Nephron progenitor cell (in vitro differentiated cells): ENCODE measurements at places on chromosomes 4 and X.
A peak's percentile ranks its signal among the peaks of the same experiment; 100 is the strongest.

- DNase-seq: no peak
These were observed 91.9 kb downstream of the TENT5D start for GRCh38 chrX:80511969-80512760.

DNA sequence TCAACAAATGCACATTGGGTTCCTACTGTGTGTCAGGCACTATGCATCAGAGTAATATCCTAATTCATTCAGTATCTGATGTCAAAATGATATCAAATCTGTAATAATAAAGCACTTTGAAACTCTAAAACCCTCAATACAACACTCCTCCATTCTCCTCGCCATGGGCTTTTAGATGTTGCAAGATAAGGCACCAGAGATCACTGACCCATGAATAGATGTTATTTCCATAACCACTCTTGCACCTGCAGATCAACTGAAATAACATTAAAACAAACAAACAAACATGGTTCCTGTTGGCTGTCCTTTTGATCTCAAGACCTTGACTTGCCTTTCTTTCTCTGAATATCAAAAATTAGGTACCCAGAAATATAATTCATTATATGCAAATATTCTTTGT, 100.2 kb downstream of the MAB21L2 start:
- no peak for DNase-seq

- DNase-seq: no peak
These were observed 4.5 kb downstream of the CBR4 start for GRCh38 chr4:169005453-169006099.

- no peak for DNase-seq
These were observed 141.8 kb downstream of the DCHS2 start for GRCh38 chr4:154349829-154350228.

- no peak for DNase-seq
These were observed 71.9 kb upstream of the STX18 start for GRCh38 chr4:4613641-4614286.

DNA sequence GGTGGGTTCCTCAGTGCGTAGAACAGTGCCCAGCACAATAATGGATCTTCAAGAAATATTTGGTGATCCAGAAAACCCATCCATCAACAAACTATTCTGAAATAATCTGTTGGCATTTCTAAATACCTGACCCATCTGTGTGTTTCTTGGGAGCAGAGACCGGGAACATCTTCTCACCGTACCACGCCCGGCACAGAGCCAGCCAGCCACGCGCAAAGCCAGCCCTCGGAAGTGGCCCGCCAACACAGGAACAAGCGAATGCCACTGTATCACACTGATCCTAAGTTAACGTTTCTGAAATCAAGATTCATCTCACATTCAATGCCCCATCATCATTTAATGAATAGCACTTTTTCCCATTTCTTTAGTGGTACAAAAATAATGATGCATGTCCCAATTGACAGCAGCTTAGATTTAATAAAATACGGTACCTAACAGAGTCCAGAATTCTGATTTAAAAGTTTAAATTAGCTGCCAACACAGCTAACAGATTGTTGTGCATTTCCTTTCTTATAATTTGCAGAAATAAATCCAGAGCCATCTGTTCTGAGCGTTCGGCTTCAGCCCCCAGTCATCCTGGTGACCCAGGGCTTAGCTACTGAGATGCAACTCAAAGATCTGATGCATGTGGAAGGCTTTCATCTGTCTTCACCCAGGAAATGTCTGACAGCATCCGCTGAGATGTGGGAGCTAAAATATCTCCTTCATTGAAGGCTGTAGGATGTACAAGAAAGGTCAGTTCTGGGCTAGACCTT, 44.2 kb downstream of the JAKMIP1 start:
- DNase-seq: no peak

GRCh38 chrX:143429811-143430210, 87.5 kb downstream of the SPANXN3 start:
- DNase-seq: no peak

GRCh38 chr4:138414202-138414601, 172.1 kb upstream of the SLC7A11 start:
- DNase-seq: no peak

DNA sequence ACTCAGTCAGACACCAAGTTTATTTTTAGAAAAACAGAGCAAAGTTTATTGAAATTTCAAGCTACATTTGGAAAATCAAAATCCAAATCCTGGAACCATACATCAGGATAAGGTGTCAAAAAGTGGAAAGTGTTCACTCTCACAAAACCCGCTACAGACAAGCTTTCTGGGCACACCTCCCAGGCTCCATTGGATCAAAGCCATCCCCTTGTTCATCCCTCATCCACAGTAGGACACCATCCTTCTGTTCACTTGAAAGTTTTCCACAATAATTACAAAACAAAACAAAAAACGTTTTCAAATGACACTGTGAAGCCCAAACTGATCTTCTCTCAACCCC, 62.4 kb downstream of the TSC22D3 start:
- DNase-seq: no peak

- DNase-seq: no peak
These were observed 1.7 kb upstream of the AKAP4 start for GRCh38 chrX:50202539-50202938.

DNA sequence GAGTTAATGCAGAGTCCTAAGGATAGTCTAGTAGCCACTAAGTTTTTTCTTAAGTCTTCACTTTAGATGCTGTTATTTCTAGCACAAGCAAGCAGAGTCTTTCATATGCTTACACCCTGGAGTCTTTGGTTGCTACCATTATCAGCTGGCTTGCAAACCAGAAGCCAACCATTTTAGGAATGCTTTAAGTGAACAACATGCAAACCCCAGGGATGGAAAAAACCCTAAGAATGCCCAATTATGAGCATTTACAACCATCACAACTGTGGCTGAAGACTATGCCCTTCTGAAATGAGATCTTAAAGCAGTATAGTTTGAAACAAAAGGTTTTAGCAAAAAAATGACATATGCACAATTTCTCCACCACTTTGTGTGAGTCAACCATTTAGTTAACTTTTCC, 6.6 kb downstream of the MID1IP1 start:
- DNase-seq: no peak

- peak; percentile 65 for DNase-seq
These were observed at the start of gene BEX5 for GRCh38 chrX:102155806-102156179. Gene BEX5 (minus strand): TSS chrX:102155977. CDS start chrX:102154265, 1,712 bp downstream.

DNA sequence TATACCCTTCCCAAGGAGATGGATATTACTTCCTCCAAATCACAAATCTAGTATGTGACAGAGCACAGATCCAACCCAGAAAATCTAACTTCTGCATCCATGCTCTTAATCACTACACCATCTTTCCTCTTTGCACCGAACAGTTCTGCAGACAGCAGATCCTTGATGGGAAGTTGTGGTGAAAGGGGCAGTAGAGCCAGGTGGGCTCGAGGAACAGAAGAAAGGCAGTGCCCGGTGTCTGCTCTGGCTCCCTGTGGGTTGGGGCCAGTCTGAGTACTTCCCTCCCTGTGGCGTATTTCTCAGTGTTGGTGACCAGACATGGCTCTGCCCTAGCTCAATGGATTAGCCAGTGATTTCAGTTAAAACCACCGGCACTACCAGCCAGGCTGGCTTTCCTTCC, 15.3 kb downstream of the HOPX start:
- DNase-seq: no peak

GRCh38 chrX:43741843-43742573, 85.9 kb downstream of the MAOA start:
- no peak for DNase-seq

DNA sequence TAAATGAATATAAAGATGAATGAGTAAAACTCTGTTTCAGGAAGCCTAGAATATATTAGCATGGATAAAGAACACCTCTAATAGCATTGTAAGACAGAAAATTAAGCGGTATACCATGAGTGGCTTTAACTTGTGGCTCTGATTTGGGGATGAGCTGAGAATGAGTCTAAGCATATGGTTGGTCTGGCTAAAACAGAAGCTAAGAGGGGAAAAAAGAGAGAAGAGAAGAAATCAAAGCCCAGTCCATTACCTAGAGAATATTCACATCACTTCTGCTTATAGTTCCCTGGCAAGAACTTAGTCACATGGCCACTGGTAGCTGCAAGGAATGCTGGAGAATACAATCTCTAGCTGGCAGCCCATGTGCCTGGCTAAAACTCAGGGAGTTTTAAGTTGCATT, 414.5 kb downstream of the PRDM5 start:
- DNase-seq: no peak

GRCh38 chr4:109735566-109736365, 5.9 kb upstream of the PLA2G12A start:
- DNase-seq: no peak

- no peak for DNase-seq
These were observed 22.2 kb downstream of the SCOC start for GRCh38 chr4:140395668-140396067.

GRCh38 chr4:151540728-151541388, 131.9 kb downstream of the FHIP1A start:
- DNase-seq: no peak

- DNase-seq: no peak
These were observed 4.3 kb upstream of the RPS3A start for GRCh38 chr4:151095142-151095541.

DNA sequence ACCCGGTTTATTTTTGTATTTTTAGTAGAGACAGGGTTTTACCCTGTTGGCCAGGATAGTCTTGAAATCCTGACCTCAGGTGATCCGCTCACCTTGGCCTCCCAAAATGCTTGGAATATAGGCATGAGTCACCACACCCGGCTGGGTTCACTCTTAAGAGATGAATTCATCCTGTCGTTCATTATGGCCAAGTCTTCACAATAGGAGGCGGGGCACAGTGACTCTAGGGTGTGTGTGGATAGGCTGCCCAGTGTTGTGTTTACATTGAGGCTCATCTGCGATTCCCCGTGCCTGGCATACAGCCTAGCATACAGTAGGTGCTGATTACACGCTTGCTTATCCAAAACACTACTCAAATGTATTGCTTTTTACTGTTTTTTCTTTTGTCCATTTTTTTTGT, 41.3 kb upstream of the IGFBP7 start:
- no peak for DNase-seq

- peak; percentile 14 for DNase-seq
These were observed 642.4 kb downstream of the TRIML1 start for GRCh38 chr4:188781655-188782054.

DNA sequence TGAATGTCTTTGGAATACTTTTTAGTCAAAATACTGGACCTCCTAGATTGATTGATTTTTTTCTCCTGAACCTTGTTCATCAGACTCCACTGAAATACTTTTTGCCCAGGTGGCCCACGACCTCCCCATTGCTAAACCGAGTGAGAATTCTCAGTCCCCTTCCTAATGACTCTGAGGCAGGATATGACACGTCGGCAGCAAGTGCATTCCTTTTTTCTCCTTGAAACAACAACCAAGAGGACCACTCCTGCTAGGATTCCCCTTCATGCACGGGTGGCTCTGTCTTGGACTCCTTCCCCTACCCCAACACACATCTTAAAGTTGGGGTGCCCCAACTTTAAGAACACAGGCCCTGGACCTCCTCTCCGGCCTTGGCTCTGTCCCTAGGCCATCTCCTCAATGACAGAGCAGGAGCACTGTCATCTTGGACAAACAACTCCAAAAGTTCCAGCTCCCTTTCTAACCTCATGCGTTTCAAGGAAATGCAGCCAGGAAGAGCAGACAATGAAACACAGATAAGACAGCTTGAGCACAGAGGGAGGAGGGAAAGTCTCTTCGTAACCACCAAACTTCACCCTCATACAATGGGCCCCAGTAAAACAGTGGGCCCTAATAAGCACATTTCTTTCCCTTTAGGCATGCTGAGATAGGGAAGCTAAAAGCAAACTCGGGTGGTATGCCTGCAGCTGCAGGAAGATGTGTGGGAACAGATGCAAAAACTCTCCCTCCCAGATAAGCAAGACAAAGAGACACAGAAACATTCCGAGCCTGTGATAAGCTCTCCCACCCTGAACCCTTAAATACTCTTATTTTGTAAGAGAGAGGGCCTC, 33.9 kb downstream of the ZBTB49 start:
- no peak for DNase-seq

DNA sequence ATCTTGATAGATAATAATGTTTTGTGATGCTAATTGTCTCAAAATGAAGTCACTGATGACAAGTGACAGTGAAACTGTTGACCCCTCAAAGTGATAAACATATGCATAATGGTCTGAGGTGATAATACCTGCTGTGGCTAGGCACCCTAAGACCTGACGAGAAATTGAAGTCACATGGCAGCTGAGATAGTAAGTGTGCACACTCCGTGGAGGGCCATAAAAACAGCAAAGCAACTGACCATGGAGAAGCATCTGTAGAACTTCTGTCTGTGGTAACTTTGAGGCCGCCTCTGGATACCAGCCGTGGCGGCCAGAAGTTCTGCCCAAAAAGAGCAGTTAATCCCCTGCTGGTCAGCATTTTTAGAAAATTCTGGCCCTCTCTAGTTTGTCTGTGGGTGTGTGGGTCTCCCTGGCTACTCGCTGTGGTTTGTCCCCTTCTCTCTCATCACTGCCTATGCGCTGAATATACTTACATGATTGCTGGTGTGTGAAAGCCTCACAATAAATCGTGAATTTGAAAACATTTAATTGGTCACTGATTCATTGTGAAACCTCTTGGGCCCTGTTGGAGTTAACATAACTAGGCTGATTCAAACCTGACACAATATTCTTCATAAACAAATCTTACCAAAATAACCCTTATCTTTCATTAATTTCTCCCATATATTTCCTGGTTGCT, 50.6 kb downstream of the CCDC149 start:
- no peak for DNase-seq
